ENCODE measurements at places on chromosomes 13 and 19.

GRCh38 chr13:110561344-110562035 lies at the start of gene RAB20:
RAB20 (minus strand) TSS chr13:110561722; CDS start chr13:110561519, 203 bp downstream.
- DNase-seq, result peak; percentile 33

GRCh38 chr13:50700664-50701305 lies 142.7 kb downstream of the DLEU7 start:
- DNase-seq, result no peak

DNA sequence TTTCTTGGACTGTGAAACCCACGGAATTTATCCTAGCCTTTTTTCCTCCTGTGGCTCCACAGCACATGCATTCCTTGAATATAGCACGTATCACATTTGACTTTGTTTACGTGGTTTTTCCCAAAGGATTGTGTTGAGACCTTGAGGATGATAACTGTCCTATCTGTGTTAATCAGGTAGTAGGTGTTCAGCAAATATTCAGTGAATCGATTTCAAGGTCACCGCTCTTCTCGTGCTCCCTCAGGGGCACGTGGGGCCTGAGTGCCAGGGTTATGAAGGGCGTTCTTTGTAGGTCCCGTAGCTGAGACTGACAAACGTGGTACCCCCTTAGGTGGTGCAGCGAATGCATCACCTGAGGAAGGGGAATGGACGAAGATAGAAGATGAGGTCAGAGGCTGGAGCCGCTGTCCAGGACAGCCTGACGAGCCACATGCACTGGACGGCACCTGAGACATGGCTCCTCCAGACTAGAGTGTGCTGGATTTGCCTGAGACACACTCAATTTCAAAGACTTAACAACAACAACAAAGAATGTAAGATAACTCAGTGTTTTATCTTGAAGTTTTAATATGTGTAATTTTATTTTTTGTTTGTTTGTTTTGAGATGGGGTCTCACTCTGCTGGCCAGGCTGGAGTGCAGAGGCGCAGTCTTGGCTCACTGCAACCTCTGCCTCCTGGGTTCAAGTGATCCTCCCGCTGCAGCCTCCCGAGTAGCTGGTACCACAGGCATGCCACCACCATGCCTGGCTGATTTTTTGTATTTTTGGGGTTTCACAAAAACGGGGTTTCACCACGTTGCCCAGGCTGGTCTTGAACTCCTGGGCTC lies 131.2 kb upstream of the RNF113B start:
- DNase-seq, result no peak

DNA sequence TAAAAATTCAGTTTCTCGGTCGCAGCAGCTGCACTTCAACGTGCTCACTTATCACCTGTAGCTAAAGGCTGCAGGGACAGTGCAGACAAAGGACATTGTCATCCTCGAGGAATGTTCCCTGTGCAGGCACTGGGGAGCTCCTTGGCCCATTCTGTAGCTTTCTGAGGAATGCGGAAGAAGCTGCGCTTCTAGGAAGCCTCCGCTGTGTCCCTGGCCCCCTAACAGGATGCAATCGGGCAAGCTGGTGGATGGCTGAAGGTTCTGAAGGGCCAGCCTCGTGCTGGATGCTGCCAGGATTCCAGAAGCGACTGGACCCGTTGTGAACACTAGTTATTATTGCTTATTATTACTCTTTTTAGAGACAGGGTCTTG lies 8.1 kb downstream of the ANO8 start:
- DNase-seq, result no peak

DNA sequence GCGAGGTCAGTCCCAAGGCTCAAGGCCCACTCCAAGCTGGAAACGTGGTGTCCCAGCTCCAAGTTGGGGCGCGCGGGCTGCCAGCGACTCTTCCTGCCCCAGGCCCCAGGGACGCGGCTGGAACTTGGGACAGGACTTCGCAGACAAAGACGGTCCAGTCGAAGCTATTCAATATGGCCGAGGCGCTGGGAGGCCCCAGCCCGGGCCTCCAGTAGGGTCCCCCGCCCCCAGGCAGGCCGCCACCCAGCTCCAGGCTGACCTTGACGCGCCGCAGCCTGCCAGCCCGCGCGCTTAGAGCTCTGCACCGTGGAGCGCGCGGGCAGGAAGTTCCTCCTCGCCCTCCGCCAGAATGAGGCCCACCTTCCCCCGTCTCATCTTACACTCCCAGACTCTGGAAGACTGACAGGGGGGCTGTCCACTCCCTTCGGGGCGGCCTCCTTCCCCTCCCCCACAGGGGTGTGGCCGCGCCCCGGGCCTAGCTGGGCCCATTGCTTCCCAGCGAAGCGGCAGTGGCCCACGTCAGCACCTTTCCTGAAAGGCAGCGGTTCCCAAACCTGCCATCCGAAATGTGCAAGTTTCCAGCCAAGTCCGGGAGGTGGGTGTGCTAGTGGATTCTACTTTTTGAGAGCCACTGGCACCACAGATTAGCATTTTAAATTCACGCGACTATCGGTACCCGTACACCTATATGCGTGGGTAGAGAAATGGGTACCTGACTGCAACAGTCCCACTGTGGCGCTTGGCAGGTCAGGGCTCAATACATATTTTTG lies at the start of gene CCDC8:
CCDC8 (minus strand) TSS at position 303 of the 770 bp plus-strand sequence. CDS start 754 bp downstream, outside the sequence.
- DNase-seq, result no peak

DNA sequence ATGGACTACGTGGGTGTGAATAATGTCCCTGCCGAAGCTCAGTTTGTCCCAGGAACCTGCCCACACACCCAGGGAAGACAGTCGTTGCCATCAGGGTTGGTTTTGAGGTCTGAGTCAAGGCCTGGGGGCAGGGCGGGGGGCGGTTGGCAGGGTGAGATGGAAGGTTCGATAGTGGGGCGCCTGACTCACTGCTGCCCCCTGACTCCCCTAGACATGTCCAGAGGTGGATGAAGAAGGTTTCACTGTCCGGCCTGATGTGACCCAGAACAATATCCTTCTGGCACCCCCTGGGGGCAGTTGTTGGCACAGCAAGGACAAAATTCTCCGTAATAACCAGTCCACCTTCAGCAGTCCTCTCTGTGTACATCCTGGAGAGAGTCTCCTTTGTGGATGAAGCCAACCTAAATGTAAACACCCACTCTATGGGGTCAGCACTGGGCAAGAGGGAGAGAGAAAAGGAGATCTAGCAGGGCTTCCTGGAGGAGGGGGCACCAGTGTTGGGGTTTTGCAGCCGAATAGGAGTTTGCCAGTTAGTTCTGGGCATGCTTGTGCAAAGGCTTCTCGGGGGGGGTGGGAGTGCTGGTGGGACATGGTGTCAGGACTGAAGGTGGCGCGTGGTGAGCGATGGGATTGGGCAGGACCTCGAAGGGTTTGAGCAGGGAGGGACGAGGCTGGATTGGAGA lies 19.6 kb upstream of the B3GNT3 start:
- no peak for DNase-seq

GRCh38 chr13:100514788-100515409 lies 73.7 kb downstream of the GGACT start:
- DNase-seq, result peak; percentile 67

GRCh38 chr19:38233740-38234251 lies 9.8 kb upstream of the DPF1 start:
- peak; percentile 56 for DNase-seq

- no peak for DNase-seq
These were observed 3.4 kb upstream of the LENG1 start for GRCh38 chr19:54162884-54163283.

DNA sequence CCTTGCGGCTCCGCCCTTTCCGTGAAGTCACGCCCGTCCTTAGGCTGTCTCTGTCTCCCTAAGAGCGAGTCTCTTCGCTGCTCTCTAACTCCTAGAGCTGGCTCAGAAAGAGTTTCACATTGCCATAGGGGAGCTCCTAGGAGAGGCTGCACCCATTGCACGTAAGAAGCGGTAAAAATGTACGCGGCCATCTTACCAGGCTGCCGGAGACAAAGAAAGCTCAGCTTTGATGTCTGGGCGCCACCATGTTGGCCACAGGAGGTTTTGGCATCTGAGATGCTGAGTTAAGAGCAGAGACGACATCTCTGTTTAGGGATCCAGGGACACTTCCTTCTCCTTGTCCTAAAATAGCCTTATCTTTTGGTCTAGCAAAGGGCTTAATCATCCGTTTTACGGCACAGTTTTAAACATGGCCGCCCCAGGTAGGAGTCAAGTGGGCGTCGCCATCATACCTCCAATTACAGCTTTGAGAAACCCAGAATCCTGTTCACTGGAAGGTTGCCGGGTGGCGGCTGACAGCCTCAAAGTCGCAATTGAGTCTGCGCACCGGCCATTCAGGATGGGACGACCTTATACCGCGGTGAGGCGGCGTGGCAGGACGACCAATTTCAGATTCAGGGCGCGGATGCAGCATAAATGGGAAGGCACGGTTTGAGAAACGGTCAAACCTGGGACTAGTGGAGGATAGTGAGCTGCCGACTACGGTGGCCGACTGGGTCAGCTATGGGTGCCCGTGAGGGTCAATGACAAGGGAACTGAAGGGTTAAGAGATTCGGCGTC lies at the start of gene ZNF793:
ZNF793 (plus strand) TSS at position 553 of the 780 bp plus-strand sequence. CDS start 16,501 bp downstream, outside the sequence.
- DNase-seq, result peak; percentile 88

- DNase-seq, result no peak
These were observed 637 bp upstream of the PDS5B start for GRCh38 chr13:32585550-32586079.

GRCh38 chr13:99704390-99704789 lies 203.1 kb downstream of the TM9SF2 start:
- no peak for DNase-seq

GRCh38 chr13:46947425-46948191 lies 50.8 kb upstream of the HTR2A start:
- DNase-seq, result no peak

DNA sequence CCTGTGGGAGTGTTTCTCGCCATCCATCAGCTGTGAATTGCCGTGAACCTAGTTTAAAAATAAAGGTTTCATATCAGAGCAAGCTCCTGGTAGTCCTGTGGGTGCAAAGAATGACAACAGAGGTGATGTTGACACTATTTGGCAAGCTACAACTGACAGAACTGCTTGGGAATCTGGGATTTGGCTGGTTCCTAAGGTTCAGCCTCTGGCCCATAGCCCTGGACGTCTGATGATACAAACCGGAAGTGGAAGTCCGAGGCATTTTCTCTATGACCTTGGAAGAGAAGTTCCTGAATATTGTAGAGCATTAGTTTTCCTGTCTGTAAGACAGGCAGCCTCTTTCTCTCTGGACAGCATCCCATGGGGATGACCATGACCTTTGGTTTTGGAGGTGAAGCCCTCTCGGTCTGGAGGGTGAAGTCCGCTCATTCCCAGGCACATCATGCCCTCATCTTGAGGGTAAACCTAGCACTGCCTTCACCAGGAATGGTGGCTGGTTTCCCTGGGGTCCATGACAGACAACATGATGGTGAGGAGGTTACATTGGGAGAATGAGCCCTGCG lies 29.1 kb downstream of the GATAD2A start:
- no peak for DNase-seq

- no peak for DNase-seq
These were observed 86.4 kb upstream of the SOX21 start for GRCh38 chr13:94798738-94799137.

GRCh38 chr13:86731987-86732386 lies 932.8 kb upstream of the SLITRK6 start:
- DNase-seq, result no peak

- DNase-seq, result peak; percentile 16
These were observed 113.2 kb downstream of the TM9SF2 start for GRCh38 chr13:99614465-99614885.

DNA sequence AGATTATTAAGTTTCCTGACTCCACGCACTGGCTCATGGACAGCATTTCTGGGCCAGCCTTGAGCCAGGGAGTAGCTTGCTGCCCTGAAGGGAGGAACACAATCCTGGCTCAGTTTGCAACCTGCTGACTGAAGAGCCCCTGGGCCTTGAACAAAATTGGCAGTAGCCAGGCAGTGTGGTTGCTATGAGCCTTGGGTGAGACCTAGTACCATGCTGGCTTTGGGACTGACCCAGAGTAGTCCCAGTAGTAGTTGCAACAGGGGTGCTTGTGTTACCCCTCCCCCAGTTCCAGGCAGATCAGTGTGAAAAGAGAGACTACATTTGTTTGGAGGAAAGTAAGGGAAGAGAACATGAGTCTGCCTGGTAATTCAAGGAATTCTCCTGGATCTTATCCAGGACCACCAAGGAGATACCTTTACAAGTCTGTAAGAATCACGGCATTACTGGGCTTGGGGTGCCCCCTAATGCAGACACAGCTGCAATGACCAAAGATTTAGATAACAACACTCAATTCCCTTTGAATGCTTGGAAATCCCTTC lies 22.0 kb downstream of the ITGBL1 start:
- DNase-seq, result no peak

- DNase-seq, result no peak
These were observed 15.2 kb downstream of the EML2 start for GRCh38 chr19:45623984-45624383.

DNA sequence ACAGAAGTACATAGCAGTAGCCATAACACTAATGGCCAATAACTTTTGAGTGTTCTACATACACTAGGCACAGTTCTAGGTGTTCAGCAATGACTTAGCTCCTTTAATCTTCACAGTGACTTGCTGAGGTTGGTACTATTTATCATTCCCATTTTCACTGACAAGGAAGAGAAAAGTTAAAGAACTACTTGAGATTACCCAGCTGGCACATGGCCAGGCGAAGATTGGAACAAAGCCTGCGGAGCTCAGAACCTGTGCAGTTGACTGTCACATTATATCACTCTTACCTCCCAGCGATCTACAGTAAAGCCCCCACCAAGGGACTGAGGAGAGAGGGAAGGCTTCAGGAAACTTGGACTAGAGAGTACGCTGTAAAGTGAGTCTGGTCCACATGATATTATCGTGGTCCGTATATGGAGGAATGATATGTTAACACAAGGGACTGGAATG lies 42.4 kb upstream of the WDFY2 start:
- DNase-seq, result no peak

DNA sequence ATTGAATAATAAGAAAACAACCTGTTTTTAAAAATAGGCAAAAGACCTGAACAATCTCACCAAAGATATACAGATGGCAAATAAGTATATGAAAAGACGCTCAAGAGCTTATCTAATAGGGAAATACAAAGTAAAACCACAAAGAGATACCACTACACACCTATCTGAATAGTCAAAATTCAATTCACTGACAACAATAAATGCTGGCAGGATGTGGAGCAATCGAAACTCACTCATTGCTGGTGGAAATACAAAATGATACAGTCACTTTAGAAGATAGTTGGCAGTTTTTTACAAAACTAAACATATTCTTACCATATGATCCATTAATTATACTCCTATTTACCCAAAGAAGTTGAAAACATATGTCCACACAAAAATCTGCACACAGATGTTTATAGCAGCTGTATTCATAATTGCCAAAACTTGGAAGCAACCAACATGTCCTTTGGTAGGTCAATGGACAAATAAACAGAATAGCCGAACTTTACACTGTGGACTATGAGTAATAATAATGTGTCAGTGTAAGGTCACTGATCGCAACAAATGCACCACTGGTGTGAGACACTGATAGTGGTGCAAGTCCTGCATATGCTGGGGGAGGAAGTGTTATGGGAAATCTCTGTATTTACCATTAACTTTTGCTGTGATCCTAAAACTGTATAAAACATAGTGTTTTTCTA lies 20.8 kb downstream of the ZC3H13 start:
- no peak for DNase-seq
